ENCODE measurements at places on chromosomes 16 and 17.

DNA sequence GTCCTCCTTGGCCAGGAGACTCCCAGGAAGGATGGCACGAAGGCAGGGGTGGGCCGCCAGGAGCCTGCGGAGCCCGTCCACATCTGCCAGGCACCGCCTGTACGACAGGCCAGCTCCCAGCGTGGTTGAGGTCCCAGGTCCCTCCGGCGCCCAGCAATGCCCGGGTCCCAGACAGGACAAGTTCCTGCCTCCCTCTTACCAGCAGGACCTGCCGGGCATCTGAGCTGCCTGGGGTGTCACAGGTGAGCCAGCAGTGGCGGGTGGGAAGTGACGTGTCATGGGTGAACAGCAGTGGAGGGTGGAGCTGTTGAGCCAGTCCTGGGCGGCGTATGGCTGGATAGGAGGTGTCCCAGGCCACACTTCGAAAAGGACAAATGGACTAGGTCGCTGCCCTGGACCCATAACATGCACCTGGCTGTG lies 15.7 kb upstream of the BAHCC1 start:
- DNase-seq, result no peak

- DNase-seq, result no peak
Measured at GRCh38 chr17:56108811-56109284, 44.4 kb upstream of the ANKFN1 start.

- no peak for DNase-seq
Measured at GRCh38 chr17:51638971-51639370, 378.6 kb downstream of the UTP18 start.

GRCh38 chr17:8243827-8244226 lies 4.0 kb downstream of the CTC1 start:
- DNase-seq, result no peak

DNA sequence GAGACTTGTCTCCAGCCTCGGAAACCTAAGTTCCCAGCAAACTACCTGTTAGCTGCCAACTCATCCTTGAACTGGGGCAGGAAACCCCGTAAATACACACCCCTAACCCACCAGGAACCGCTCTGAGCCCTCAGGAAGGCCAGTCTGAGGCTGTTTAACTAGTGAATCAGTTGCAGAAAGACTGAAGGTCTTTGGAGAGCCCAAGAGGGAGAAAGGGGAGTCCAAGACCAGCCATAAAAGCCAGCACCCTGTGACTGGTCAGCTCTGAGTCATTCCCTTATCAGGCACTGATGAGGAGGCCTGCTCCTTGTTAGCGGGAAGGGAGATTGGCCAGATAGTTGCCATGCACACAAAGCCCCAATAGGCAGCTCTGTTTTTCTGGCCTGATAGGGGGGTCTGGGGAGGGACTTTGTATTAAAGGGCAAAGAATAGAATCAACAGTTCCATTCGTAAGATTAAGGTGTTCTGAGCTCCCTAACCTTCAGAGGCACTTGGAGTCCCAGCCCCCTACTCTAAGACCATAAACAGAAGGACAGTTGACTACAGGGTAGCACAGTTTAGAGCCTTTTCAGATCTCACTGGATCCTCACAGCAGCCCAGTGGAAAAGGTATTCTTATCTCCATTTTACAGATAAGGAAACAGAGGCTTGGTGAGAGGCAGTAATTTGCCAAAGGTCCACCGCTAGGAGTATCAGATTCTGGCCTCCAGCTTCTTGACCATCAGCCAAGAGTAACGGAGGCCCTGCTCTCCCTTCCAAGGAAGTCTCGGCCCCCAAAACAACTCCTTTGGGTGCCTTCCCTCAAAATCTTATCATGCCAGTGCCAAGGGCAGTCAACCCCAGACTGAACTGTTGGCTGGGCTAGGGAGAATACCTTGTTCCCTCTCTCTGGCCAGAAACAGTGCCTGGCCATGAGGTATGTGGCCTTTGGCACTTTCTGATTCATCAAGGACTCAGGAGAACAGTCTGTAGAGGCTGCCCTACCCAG lies 2.2 kb upstream of the KRT19 start:
- DNase-seq, result peak; percentile 40

GRCh38 chr16:19463468-19464315 lies 46.0 kb downstream of the TMC5 start:
- DNase-seq, result no peak

- DNase-seq, result peak; percentile 42
Measured at GRCh38 chr17:77098884-77099545, 41.8 kb upstream of the SEC14L1 start.

DNA sequence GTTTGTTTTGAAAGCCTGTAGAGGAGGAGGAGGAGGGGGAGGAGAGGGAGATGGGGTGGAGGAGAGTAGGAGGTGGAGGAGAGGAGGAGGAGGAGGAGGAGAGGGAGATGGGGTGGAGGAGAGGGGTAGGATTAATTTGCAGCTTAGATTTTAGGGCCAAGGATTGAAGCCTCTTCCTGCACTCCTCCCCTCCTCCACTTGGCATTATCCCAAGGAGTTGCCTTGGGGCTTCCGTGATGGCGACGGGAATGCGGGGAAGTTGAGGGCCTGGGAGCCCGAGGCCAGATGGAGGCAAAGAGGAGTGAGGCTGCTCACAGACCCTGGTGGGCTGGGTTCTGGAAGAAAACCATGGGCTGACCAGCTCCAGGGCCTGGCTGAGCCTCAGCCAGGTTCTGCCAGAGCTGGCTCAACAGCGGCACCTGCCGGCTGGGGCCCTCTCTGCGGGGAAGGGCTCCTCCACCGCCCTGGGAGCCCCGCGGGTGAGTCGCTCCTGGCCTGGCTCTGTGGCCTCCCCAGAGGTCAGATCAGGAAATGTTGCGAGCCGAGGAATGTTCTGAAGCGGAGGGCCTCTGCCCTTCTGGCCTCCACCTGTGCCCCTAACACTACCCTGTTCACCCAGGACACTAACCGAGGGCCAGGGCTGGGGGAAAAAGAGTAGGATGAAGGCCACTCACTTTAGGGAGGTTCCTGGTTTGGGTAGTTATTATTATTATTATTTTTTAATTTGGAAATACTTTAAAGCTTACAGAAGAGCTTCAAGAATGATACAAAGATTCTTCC lies 23.9 kb upstream of the FMNL1 start:
- peak; percentile 10 for DNase-seq

DNA sequence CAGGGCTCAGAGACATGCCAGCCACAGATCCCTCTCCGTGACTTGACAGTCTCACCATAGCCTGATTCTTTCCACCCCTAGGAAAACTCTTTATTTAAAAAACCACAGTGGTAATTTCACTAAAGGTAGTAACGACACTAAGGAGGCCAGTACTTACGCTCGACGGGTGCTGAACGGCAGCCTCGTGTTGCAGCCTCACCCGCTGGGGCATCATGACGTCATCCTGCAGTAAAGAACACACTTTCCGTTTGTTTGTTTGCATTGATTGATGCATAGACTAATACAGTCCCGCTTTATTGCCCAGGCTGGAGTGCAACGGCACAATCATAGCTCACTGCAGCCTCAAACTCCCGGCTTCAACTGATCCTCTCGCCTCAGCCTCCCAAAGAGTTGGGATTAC lies 65.1 kb upstream of the METRNL start:
- DNase-seq, result no peak

DNA sequence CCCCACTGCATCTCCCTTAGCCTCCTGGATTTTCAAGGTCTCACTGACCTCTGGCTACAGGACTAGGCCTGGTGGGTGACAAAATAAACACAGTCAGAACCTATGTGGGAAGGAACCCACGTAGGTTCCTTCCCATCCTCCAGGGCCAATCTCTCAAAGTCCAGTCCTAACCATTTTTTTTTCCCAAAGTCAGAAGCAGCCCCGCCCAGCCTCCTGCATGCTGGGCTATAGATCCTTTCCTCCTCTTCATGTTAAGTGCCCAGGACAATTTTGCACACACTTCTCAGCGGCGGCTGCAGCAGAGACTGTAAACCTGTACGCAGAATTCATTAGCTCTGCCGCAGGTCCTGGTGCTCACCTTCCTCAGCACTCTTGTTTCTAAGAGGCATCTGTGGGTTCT lies 285.8 kb downstream of the NPIPA8 start:
- DNase-seq, result no peak

- DNase-seq, result no peak
Measured at GRCh38 chr17:31408586-31408985, 17.1 kb downstream of the RAB11FIP4 start.

GRCh38 chr17:10198509-10199249 lies at the start of gene GAS7:
TSS of gene GAS7 (minus strand) at chr17:10198606.
- no peak for DNase-seq

DNA sequence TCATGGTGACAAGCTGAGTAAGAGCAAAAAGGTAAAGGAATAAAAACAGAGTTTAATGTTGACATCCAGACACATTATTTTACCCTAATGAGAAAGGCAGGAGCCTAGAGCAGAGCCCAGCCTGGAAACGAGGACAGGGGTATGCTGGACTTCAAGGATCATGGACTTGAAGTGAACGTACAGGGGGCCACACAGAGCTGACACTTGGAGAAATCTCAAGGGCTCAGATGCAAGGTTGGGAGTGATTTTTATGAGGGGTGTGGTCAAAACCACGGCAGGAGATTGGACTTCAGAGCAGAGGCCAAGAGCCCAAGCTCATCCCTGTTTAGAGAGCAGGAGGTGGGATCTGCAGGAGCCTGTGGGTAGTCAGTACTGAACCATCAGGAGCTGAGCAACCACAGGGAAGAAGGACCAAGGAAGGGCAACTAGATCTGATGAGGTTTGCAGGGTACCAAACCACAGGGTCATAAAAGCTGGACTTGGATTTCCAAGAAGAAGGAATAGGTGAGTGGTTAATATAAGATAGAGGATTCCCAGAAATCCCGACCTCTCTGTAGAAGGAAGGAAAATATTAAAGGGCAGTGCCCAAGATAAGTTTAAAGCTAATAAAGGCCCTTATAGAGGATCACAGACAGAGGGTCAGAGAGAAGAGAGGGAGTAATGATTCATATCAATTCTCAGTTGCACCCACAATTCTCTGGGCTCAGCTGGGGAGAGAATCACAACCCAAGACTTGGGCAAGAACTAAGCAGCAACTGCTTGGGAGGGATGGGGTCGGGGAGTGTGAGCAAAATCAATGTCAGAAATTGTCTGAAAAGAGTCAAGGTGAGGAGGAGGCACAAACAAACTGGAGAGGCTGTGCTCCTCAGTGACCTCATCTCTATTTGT lies 331.7 kb downstream of the SOX9 start:
- no peak for DNase-seq

- DNase-seq, result no peak
Measured at GRCh38 chr16:75288596-75289120, 37.2 kb upstream of the BCAR1 start.

DNA sequence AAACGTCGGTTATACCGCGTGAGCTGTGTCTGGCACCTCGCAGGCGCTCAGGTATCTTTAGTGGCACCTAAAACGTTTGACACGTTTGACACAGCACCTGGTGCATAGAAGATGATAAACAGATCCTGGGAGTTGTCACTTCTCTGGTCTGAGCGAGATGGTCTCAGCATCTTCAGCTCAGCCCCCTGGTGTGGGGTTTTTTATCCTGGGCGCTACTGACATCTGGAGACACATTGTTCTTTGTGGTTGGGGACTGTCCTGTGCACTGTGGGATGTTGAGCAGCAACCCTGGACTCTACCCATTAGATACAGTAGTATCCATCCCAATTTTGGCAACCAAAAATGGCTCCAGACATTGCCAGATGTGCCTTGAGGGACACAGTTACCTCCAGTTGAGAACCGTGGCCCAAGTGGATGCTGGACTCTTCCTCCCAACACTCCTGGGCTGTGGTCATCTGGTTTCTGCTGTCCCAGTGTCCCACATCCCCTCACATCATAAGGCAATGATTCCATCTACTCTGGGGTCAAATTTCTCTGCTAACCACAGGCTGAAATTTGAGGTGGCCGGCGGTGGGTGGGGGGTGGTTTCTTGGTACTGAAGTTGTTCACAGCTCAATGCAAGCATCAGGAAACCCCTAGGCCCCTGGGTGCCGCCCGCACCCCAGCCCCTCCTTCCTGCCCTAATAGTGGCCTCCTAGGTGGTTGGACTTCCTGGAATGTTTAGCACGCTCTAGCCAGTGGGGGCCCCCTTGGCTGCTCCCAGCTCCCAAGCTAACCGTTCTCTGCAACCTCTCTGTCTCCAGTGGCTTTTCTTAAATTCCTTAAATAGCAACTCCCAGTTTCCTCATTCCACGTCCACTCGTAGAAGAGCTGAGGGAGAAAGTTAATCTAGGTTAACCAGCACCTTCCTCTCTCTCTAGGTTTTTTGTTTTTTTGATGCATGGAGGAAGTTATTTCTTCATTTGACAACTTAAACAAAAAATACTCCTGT lies 124.8 kb downstream of the ABCC1 start:
- DNase-seq, result peak; percentile 88

DNA sequence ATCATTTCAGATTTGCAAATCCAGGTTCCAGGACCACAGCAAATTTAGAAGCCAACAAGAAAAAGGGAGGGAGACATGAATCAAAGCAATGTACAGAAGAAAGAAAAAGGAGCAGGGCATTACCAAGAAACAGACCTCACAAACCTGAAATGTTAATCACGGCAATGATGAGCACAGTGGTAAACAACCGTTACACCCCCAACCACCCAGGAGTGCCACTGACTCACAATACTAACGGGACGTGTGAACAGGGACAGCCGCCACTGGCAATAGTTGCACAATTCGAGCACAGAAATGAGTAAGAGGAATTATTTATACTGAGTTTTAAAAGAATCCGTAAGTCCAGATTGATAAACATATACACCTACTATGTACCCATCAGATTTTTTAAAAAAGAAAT lies 13.8 kb downstream of the USP22 start:
- DNase-seq, result no peak

DNA sequence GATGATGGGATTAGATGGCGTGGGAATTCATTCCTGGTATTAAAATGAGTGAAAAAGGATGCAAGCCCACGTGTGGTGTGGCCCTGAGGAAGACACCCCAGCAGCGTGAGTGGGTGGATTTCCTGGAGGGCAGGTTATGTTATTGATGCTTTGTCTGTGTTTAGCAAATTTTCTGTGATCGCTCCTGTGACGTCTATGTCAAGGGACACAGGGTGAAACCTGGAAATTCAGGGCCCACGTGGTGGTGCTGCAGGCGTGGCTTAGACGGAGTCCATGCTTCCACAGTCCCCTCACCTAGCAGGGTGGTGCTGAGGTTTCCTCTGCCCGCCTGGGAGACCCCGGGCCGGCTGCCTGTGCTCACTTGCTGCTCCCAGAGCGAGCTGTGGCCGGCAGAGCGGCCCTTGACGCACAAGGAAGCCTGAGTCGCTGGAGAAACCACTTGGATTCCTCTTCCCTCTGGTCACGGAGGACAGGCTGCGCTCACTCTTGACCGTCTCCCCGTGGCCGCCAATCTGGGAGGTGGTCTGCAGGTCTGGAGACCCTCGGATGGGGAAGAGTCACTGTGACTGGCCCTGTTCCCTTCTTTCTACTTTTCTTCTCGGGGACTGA lies 23.4 kb downstream of the BAIAP2 start:
- DNase-seq, result no peak
